IPS-NIHi11 (cell line): ENCODE measurements at places on chromosomes 12 and 14.

DNA sequence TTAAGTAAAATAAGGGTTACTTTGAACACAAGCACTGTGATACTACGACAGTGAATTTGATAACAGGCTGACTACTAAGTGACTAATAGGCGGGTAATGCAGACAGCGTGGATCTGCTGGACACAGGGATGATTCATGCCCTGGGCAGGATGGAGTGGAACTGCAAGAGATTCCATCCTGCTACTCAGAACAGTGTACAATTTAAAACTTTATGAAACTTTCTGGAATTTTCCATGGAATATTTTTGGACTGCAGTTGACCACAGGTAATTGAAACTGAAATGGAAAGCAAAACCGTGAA, 46.0 kb downstream of the YEATS4 start:
- no peak for DNase-seq

- peak; percentile 79 for DNase-seq
Observed at GRCh38 chr14:40417777-40418401, 985.7 kb upstream of the FBXO33 start.

GRCh38 chr14:101889366-101889765, 75.0 kb upstream of the DYNC1H1 start:
- DNase-seq, result no peak

DNA sequence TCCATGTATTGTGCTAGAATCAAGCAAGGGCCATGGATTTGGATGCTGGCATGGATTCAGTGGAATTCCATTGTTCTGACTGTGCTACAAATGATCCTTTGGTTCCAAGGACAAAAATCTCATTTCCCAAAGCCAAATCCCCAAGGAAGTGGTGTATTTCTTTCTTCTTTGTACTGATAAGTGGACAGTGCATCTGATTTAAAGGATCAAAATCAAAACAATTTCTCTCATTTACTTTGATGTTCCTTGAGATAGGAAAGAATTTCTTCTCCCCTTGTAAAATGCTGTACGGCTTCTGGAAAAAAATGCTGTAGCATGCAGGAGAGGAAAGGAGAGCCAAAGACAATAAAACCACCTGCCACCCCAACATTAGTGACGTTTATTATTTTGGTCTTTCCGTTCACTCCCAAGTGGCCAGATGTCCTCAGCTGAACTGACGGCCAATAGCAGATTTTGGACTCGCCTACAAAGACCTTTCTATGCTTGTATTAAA, 185.7 kb downstream of the PRKD1 start:
- no peak for DNase-seq

- DNase-seq, result no peak
Observed at GRCh38 chr12:9208229-9208628, at the start of gene PZP. PZP (minus strand) TSS chr12:9208395; CDS start chr12:9208341, 54 bp downstream.
